CD4-positive, alpha-beta T cell treated with Interleukin-1 beta for 1 hour (primary cell): ENCODE measurements at places on chromosomes 7 and 10.

GRCh38 chr10:30034433-30035137, 24.8 kb downstream of the JCAD start:
- DNase-seq, result no peak

GRCh38 chr7:89312551-89312950, 517.0 kb upstream of the TEX47 start:
- no peak for DNase-seq

DNA sequence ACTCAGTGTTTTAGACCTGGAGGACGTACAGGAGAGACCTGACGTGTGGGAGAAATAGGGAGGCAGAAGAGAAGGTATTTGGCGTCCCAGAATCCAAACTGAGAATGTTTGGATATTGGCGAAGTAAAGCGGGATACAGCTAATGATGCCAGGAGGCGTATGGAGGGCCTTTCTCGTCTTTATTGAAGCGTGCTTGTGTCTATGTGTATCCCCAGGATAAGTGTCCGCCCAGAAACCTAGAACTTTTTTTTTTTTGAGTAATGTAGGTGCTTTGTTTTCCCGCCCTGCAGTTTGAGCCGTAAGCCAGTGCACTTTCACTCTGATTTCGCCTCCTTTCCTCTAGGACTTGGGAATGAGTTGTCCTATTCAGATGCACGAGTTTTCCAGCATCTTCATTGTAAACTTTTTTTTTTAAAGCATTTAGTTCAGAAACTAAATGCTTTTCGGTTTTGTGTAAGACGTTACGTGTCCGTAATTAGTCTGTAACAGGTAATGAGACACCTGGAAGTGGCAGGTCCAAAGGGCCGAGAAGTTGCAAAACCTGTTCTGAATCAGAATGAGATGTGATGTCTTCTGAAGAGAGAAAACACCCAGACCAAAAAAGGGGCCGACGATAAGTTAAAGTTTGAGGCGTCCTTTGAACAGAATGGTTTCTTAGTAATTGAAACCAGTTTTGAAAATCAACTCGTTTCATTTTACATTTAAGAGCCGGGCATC, 746 bp downstream of the ARL5B start:
- no peak for DNase-seq

DNA sequence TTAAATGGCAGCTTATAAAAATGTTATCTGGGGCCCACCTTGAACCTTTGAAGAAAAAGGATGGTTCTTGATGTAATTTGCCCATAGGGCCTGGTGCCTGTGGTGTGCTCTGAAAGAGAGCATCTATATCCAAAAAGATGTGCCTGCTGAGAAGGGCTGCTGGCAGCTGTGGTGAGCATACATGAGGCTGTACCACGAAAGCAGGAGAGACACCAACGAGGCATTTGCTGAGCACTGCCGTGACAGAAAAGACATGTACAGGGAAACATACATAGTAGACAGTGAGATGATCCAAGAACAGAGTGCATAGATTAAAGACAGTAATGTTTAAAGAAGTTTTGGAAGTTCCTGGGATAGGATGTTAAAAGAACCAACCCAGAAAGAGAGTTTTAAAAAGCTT, 664.5 kb downstream of the PHTF2 start:
- DNase-seq, result no peak

- DNase-seq, result no peak
These were observed 176.7 kb upstream of the ZNF32 start for GRCh38 chr10:43825421-43825820.

DNA sequence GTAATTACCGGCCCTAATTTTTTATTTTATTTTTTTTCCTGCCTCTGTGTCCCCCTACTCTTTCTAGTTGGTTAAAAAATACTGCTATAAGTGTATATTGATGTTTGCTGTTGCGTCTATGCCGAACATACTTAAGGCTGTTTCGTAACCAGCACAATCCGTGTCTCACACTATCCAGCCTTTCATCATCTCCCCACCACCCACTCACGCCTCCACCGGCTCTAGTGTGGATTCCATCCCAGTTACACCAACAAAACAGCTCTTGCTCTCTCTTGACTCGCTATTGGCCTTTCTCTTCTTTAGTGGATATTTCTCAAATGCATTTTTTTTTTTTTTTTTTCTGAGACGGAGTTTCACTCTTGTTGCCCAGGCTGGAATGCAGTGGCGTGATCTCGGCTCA, 70.1 kb upstream of the CAMK1D start:
- no peak for DNase-seq

DNA sequence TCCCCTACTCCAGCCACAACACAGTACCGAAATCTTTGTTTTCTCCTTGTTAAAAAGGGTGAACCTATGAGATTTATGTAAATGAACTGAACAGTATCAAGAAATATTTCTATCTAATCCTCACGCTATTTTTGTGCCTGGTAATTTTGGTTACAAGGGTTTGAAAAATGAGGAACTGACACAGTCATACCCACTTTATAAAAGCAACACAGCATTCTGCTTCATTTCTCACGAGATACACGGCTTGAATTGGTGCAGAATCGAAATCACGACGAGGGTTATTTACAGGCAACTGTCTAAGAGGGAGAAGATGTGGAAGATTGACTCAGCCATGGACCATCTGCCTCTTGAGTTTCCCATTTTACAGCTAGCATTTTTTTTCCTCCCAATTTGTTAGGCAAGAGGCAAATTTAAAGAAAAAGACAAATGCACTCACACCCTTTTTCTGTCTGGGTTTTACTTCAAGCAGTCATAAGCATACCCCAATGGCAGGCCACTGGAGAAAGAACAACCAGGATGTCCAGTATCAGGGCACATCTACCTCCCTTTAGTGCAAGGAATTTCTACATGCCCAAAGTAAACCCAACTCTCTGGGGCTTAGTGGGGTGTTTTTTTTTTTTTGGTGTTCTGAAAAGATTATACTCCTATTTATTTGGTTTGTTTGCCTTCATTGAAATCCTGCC, 108.1 kb downstream of the ITGB8 start:
- DNase-seq, result no peak

DNA sequence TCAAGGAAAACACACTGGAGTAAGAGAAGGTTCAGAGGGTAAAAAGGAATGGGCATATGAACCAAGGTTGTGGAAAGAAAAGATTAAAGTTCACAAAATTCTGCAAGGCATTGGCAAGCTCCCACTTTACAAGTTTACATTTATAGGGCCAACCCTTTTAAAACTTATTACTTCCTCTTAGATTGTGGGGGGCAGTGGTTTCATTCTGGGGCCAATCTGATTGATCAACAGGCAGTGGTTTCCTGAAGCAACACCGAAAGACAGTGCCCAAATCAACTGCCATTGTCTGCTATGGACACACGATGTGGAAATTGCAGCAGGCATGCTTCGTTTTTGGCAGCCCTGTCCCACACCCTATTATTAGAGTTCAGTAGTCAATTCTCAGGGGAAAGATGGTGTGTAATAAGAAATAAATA, 154.0 kb downstream of the SGMS1 start:
- DNase-seq, result no peak

- DNase-seq, result no peak
These were observed 59.9 kb downstream of the ELMO1 start for GRCh38 chr7:37388811-37389210.

DNA sequence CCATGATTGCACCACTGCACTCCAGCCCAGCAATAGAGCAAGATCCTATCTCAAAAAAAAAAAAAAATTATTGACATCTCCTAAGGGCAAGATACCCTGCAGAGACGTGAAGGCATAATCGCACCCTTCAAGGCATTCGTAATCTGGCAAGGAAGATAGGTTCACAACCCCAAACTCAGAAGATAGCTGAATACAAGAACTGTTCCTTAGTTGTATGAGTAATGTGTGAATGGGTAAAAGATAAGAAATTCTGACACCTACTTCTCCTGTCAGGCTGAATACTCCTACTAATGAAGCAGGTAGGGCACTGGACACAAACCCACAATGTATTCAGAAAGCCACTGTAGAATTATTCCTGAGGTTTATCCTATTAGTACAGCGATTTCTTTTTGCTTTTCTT, 882.4 kb upstream of the AUTS2 start:
- no peak for DNase-seq

DNA sequence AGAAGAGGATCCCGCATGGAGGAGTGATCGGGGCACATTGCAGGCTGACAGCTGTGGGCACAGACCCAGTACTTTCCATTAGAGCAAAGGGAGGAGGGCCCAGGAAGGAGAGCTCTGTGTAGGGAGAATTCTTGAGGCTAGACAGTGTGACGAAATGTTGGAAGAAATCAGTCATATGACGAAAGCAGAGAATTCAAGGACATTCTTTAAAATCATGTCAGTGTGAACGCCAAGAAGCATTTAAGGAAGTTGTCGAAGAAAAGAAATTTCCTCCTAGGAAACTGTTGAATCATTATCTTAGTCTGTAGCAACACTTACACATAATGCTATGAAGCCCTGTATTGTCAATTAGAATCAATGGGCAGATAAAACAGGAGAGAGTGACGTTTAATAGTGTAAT, 191.3 kb upstream of the ADARB2 start:
- no peak for DNase-seq

GRCh38 chr7:99984593-99984992, 8.8 kb upstream of the AZGP1 start:
- DNase-seq, result no peak

DNA sequence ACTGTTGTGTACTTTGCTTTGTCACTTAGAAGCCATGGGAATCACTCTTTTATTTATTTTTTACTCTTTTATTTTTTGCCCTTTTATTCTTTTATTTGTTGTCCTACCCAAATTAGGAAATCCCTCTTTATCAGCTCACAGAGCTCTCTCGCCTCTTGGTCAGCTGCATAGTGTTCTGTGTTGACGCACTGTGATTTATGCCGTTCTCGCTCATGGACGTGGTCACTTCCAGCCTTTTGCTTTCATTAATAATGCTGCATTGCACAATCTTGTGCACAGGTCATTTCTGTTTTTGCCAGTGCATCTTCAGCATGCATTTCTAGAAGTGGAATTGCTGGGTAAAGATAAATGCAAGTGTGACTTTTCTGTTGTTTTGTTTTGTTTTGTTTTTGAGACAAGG, 42.3 kb downstream of the FBH1 start:
- no peak for DNase-seq

- DNase-seq, result no peak
These were observed 192.3 kb downstream of the PLXNA4 start for GRCh38 chr7:132383962-132384361.

DNA sequence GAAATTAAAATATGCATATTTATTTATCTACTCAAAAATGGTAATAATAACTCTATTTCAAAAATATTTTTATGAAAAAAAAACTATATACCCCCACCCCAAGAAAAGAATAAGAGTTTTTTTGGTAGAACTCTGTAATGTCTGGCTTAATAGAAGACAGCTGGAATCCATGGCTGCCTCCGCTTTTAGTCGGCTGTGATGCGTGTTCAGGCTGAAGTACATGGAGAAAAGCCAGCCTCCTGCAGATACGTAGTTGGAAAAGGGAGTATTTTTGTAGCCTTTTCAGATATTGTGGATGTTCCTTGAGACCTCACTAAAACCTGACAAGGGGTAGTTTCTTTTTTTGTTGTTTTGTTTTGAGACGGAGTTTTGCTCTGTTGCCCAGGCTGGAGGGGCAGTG, 10.0 kb downstream of the FOXK1 start:
- DNase-seq, result no peak

GRCh38 chr10:108500396-108500795, 1335.9 kb upstream of the SORCS1 start:
- no peak for DNase-seq

GRCh38 chr7:31100871-31101270, 48.8 kb downstream of the ADCYAP1R1 start:
- no peak for DNase-seq

DNA sequence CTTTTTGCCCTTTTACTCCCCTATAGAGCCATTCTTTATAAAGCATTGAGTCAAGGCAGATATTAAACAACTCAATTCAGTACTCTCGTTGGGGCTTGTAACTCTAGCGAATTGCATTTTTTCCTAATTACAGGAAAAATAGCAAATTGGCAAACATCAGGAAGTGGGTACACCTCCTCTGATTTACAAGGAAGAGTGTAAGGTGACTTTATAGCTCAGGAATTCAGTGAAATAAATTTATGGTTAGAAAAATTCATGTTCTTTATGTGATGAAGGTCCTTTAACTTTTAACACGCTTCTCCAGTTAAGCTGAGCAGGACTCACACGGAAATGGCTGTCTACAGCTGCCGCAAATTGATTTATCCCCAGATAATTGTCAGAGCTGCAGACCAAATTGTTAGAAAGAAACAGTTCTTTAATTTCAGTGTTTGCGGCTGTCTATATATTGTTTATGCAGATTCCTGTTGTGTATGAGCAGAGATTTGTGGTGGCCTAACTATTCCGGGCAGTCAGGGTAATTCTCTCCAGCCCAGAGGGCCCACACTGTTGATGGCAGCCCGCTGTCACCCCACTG, 151.1 kb upstream of the MKI67 start:
- DNase-seq, result no peak

GRCh38 chr10:29346296-29347001, 57.6 kb downstream of the LYZL1 start:
- no peak for DNase-seq

DNA sequence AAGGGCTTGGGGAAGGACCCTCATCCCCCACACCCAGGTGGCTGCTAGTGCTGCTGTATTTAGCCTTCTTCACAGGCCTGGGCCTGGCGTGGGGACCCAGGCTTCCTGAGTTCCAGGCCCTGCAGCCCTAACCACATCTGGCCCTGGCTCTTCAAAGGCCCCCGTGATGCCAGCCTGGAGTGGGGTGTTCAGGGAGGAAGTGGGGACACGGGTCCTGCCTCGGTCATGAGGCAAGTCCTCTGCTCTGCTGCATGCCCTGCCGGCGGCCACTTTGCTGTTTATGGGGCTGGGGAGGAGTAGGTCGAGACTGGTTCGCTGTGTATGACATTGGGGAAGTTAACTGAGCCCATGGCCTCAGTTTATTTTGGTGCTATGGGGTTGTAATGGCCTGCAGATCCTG, 8.5 kb upstream of the AQP1 start:
- no peak for DNase-seq

DNA sequence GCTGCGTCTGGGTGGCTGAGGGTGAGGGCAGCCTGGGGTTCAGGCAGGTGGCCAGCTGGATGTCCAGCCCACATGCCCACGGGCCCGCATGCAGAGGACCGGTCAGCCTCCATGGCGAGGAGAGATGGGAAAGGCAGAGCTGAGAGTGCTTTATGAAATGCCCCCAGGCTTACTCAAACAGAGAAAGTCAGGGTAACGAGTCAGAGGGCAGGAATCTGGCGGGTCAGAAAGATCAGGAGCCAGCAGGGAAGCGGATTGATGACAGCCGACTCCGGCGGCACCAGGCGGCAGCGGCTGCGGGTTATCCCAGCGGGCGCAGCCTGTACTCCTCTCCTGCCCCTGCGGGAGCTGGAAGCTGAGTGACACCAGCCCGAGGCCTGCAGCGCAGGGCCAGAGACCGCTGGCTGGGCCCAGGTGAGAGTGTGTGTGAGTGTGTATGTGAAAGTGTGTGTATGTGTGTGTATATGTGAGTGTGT, 13.4 kb downstream of the SLC13A4 start:
- no peak for DNase-seq

GRCh38 chr10:75028748-75029147, 82.7 kb upstream of the SAMD8 start:
- no peak for DNase-seq

DNA sequence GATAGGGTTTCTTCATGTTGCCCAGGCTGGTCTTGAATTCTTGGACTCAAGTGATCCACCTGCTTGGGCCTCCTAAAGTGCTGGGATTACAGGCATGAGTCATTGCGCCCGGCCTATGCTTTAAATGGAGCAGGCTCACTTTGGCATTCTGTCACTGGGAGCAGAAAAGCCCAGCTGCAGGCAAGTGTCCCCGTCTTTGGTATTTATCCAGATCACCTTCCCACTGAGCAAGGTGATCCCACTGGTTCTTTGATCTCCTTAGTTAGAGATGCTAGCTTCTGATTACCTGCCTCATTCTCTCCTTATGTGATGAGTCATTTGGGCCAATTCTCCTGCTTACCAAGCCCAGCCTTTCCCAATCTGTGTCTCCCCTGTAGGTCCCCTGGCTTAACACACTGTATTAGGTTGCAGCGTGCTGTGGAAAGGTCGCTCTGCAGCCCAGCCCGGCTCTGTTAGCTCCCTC, 39.3 kb downstream of the SPDYE5 start:
- no peak for DNase-seq
